Choroid plexus epithelial cell (primary cell): ENCODE measurements at places on chromosomes 5 and 9.
A peak's percentile ranks its signal among the peaks of the same experiment; 100 is the strongest.

GRCh38 chr5:156431956-156432829 is 105.2 kb downstream of the SGCD start:
- no peak for DNase-seq

DNA sequence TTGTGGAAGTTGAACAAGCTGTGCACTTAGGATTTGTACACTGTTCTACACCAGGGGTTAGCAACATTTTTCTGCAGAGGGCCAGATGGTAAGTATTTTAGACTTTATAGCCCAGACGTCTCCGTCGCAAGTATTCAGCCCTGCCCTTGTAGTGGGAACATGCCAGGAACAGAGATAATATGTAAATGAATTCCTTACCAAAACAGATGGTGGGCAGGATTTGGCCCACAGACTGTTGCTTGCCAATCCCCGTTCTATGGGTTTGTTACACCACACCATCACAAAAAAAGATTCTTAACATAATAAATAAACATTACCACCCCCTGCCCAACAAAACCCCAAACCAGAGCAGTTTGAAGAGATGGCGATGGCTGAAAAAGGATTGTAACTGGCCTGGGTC is 74.3 kb downstream of the AMBP start:
- DNase-seq: no peak

DNA sequence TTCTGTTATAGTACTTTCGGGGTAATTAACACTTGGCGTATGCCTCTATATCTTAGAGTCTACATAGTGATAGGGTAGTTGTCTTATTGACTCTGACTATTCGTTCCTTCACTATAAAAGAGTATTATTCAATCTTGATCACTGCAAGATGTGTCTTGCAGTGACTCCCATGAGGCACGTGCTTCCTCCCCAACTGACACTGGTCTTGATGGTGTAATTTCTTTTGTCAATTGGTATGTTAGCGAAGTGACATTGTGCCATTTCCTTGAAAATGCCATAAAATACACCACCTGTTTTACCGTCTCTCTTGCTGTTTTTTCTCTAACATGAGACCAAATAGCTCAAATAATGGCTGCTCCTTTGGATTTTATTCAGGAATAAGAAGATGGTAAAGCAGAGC is 1314.1 kb upstream of the CDH6 start:
- DNase-seq: no peak

- DNase-seq: peak; percentile 9
Measured at GRCh38 chr5:65535529-65535987, 27.4 kb downstream of the CENPK start.

DNA sequence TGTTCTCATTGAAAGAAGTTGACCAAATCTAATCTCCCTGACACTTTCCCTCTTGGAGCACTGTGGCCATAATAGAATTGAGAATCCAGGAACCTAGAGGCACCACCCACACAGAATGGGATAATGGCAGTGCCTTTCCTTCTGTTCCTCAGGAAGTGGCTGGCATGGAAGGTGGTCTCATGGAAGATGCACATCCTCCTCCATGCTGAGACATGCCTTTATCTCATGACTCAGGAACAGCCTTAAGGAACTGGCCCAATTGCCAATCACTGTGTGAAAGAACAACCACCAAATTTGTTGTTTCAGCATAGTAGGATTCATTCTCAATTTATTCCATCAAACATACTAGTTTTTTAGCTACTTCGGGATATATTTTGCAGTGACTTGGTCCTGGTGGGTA is 137.5 kb upstream of the RASGRF2 start:
- no peak for DNase-seq
